Left colon (tissue), 2 donors: ENCODE measurements at places on chromosomes 11 and 22.

DNA sequence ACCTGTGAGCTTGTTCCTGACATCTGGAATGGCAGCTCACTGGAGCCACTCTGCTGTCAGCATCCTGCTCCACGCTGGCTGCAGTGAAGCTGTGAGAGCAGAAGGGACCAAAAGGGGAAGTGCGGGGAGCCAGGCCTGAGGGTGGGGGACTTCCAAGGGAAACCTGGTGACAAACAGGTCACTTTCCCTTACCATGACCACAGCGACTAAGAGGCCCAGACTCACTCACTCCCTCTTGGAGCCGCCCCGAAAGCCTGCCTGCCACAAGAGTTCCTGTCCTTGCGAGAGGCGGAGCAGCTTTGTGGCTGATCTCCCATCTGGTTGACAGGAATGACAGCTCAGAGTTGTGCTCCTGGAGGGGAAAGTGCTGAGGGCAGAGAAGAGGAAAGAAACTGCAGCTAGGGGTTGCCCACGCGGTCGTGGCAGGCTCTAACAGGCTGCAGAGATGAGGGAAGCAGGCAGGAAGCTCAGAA, 183.8 kb upstream of the NTM start:
- DNase-seq = no peak

DNA sequence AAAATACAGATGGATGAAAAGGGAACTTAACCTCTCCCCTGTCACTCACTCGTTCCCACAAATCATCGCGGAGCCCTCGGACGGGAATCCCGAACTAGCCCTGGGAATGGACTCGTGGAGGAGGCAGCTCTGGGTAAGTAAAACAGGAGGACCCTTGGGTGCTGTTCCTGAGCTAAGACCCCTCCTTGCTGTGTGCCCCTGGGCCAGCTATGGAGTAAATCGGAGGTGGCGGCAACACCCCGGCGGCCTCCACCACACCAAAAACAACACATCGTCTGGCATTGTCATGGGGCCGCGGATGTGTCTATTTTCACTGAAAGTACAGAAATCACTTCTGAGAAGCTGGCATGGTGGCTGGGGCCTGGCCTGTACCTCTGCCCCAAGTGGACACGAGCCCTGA, 12.1 kb downstream of the CPT1A start:
- DNase-seq = no peak

DNA sequence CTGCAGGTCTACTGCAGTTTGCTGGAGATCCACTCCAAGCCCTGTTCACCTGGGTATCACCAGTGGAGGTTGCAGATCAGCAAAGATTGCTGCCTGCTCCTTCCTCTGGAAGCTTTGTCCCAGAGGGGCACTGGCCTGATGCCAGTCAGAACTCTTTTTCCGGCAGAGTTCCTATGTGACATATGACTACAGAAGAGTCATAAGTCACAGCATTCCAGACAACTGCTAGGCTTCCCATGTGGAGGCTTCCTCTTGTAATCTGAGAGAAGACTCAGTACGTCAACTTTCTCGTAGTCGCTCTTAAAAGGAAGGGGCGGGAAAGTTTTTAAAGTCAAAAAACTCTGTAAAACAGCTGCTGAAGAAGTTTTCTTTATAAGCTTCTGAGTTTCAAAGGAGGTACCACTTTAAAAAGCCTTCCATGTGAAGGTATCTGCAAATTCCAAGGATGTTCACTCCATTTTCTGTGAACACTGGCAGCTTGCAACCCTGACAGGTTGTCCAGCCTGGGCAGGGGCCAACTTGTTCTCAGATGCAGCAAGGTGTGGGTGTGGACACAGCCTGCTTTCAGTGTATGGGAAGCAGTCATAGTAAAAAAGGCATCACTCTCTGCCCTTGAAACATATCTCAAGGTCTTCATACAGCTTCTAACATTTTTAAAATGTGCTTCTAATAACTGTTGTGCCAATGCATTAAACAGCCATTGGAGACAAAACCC, 97.8 kb downstream of the ME3 start:
- DNase-seq = no peak

- no peak for DNase-seq
Observed at GRCh38 chr22:40588726-40589125, 47.8 kb downstream of the MRTFA start.

DNA sequence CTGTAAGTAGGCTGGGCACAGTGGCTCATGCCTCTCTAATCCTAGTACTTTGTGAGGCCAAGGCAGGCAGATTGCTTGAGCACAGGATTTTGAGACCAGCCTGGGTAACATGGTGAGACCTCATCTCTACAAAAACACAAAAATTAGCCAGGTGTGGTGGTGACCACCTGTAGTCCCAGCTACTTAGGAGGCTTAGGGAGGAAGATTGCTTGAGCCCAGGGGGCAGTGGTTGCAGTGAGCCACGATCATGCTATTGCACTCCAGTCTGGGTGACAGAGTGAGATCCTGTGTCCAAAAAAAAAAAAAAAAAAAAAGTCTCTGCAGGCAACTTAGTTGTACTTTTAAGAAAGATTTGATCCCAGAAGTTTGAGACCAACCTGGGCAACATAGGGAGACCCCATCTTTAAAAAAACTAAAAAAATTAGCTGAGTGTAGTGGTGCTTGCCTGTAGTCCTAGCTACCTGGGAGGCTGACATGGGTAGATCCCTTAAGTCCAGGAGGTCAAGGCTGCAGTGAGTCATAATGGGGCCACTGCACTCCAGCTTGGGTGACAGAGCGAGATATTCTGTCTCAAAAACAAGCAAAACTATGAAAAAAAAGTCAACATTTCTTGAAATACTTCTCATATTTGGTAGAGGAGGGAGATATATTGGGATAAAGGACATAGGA, 10.5 kb downstream of the ATM start:
- DNase-seq = no peak

DNA sequence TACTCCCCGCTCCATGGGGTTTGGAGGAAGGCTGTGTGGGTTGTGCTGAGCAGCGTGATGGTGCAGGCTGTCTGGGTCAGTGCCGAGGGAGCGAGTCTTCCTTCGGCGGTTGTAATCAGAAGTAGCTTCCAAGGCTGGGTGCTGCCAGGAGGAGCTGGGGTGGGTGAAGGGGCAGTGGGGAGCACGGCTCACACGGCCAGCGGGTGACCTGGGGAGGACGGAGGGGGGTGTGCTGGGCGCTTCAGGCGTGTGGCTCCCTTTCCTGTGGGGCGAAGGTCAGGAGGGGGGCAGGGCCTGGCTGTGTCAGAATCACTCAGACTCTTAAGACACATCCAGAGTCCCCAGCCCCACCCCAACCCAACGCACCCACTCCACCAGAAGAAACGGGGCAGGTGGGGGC, 60.2 kb downstream of the LRP5 start:
- DNase-seq = no peak

DNA sequence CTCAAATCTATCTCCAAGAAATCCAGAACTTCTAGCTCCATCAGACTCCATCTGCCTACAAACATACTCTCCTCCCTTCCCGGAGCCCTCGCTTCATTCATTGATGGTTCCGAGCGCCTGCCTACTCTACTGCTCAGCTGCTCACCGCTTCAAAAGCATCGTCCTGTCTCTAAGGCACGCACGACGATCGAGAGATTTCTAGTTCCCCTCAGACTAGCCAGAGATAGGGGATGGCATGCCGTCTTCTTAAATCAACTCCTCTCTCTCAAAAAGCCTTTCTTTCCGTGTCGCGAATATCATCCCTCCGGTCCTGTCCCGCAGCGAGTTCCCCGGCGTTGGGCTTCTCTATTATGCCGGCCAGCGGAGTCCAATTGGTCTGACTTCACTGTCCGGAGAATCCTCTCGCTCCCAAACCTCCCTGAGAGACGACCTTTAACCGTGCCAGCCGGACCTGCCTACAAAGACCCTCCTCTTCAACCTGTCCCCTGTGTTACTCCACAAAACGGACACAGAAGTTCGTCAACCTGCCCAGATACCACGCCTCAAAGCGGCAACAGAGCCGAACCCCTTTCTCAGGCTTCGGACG, 592 bp downstream of the EEF1G start:
- no peak for DNase-seq

DNA sequence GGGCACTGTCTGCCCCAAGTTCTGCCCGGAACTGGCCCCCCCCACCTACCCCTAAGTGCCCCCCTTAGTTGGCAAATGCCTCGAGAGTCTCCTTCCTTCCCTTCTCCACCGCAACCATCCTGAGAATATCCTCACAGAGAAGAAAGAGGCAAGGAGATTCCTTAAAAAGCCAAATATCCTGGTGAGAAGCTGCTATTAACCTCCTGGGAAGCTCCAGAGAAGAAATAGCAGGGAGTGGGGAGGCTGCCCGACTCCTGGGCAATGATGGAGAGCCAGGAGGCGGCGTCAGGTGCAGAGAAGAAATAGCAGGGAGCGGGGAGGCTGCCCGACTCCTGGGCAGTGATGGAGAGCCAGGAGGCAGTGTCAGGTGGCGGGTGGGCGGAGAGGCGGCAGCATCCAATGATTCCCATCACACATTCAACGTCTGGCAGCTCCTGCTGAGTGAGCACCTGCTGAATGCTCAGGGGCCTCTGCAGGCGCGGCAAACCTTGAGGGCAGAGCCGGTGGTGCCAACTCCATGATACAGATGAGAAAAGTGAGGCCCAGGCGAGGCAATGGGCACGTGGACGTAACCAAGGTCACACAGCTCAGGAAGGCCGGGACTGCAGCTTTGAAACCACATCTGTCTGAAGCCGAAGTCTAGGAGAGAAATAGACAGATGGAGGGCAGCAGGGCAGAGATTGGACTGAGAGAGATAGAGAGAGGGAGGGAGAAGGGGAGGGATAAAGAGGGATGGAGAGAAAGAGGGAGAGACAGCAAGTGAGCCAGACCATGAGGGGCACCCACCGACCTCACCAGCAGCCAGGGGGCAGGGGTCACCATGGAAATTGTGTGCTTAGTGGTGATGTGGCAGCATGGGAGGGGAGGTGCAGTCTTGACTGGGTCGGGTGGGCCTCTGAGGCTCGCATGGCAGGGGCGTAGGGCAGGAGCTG, 58.3 kb downstream of the CYTH4 start:
- DNase-seq = no peak

- DNase-seq = peak; percentile 76
Observed at GRCh38 chr11:86672007-86672621, at the start of gene ME3. Gene ME3, minus strand, starts transcription at chr11:86672616.

GRCh38 chr11:117600234-117600783, 196.7 kb downstream of the DSCAML1 start:
- no peak for DNase-seq

DNA sequence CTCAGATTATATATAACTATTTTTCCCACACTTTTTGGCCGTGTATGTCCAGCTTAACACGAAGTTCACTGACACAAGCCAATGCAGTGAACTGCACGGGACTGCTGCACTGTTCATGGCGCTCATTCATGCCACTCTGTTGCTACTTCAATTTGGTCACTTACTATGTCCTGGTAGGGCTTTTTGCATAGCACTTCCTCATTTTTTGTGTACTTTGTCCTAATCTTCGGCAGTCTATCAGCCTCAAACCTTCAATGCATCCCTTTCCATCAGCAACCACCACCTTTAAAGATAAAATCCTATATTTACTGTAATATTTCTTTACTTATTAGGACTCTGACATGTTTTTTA, 18.7 kb upstream of the ARHGAP32 start:
- DNase-seq = no peak

GRCh38 chr11:81966340-81966739, 767.3 kb downstream of the FAM181B start:
- no peak for DNase-seq

DNA sequence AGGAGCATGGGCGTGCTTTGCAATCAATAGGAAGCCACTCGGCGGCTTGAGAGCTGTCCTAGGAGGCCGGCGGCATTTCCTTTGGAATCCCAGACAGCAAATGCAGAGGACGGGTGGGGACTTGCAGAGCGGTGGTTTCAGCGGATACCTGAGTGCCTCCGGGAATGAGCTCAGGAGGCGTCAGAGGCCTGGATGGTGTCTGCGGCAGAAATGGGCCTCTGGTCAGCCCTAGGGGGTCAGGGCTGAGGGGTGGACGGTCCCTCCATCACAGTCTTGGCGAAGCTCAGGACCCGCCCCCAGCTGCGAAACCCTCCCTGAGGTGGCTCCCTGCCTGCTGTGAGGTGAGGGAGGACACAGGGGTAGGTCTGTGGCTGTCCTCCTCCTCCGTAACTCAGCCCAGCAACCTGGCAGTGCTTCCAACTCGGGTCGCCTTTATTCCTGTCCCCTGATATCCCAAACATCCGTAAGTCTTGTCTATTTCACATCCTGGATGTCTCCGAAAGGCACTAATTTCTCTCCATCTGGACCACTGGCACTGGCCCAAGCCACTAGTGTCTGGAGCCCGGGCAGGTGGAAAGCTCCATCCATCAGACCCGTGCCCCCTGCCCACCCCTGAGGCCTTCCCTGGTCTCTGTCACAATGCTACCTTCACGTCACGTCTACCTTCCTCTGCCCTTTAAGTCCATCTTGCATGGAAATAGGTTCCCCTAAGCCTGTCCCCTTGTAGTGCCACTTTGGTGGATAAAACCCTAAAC, 686.6 kb downstream of the BRD1 start:
- DNase-seq = no peak

GRCh38 chr22:48299124-48299523, 1528.5 kb downstream of the BRD1 start:
- no peak for DNase-seq

- DNase-seq = no peak
Observed at GRCh38 chr11:65851083-65851579, 6.8 kb downstream of the CFL1 start.

DNA sequence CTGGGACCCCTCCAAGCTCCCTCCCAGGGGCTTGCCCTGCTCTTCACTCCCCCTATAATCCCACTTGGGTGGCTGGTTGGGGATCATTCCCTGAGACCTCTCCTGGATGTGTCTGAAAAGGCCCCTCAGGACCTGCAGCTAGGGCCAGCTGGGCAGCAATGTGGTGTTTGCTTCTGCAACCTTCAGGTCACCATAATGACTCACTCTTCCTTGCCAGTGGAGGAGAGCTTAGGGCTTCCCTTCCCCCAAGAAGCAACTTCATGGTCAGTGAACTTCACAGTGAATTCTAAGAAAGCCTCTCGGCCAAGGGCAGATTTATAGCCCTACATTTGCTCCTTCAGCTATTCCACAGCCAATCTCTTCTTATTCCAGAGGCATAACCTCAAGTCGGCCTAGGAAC, 45.1 kb upstream of the TSPAN18 start:
- no peak for DNase-seq

- no peak for DNase-seq
Observed at GRCh38 chr11:67639438-67639859, at the start of gene TBX10. Gene TBX10, minus strand, starts transcription at chr11:67639763. Its CDS starts 291 bp downstream, at chr11:67639472.

GRCh38 chr22:26542831-26543230, 30.6 kb upstream of the TFIP11 start:
- no peak for DNase-seq
